Mammary epithelial cell (primary cell): ENCODE measurements at places on chromosomes 13 and 19.

GRCh38 chr19:44725251-44725650 is 23.3 kb upstream of the BCL3 start:
- DNase-seq = no peak

GRCh38 chr19:12723641-12724426 is at the start of gene TNPO2:
Gene TNPO2 (minus strand): TSS chr19:12723932. CDS start chr19:12720977, 2,955 bp downstream.
- DNase-seq = peak; percentile 54

DNA sequence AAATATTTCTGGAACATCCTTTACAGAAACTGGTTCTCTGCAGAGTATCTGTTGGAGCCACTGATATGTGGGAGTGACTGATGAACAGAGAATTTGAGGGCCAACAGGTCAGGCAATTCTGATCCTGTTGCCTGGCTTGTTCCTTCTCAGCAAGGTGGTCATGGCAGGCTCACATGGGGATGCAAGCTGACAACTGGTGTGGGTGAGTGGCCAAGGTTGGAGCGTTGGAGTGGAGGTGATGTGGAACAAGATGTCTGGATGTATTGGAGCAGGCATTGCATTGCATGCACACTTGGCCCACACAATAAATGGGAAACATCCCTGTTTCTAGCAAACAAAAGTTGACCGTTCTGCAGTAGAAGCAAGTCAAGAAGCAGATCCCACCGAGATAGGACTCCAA is 380.7 kb downstream of the ZNF536 start:
- no peak for DNase-seq

GRCh38 chr13:22031702-22032286 is 360.9 kb downstream of the FGF9 start:
- DNase-seq = no peak

GRCh38 chr13:23965346-23965745 is 68.0 kb upstream of the C1QTNF9B start:
- no peak for DNase-seq
